ENCODE measurements at places on chromosomes 7 and 10.

DNA sequence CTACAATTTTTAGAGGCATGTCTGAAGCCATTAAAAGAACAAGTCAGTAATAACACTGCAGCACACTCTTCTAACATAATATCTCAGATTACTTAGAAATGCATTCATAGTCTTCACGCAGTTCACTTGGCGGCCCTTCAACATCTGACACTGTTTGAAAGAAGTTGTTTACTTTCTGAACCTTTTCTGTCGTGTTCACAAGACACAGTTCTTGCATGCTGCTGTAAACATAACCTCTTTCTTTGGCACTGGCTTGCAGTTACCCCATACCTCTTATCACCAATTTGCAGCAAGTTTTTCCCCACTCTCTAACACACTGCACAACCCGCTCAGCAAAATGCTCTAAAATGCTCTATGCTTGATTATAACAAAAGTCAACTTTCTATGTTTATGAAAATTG lies 12.0 kb downstream of the PIP4K2A start:
- DNase-seq: peak; percentile 41

GRCh38 chr7:37107047-37107750 lies 341.5 kb downstream of the ELMO1 start:
- no peak for DNase-seq

DNA sequence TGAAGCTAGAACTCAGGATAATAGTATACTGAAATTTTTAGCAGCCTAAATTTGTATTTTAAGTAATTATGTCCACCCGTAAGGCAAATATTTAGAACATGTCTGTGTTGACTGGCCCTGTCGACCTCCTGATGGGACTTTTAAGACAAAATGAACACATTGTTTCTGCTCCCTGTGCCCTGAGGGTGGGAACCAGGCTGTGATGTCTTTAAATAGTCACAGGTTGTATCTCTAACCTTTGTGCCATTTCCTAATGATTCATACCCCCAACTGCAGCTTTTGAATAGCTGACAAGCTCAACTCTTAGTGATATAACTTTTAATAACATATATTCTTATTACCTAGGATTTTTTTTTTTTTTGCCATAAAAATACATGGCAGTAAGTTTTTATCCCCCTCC lies 494.9 kb upstream of the AKR1E2 start:
- DNase-seq: no peak

GRCh38 chr10:110629680-110630191 lies 14.4 kb upstream of the RBM20 start:
- peak; percentile 78 for DNase-seq

- DNase-seq: peak; percentile 3
Observed at GRCh38 chr10:88791924-88792323, 10.6 kb upstream of the LIPM start.

DNA sequence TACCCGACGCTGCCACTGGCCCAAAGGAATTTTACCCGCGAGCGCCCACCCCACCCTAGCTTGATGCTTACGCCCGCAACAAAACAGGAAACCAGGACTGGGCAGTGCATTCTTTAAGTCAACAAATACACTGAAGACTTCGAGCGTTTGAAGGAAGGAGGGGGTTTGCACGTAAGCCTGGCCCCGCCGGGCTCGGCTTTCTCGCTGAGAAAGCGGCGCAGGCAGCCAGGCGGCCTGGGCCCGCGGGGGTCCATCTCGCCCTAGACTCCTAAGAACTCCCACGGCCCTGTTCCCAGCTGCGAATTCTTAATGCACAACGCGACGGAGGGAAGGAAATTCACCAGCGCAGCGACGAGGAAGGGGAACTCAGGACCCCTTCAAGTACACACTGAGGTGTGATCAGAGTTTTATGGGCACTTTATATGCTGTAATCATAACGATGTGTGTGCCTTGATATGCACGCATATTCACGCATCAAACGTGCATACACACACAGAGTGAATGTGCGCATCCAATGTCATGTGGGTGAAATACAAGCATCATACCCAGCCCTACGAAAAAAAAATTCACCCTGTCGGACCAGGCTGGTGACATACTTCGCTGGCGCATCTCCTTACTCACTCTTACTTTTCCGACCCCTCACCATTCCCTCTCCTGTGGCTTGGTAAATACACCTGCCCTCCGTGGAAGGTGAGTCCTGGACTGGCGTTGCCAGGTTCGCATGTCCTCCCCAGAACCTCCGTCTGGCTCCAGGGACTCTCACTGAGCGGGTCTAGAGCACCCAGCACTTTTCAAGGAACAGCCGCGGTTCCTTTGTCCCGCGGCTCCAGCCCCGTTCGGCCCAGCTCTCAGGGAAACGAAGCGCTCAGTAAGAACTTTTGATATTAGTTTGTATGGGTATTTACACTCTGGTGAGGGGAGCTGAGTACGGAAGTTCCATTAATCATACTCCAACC lies 5.7 kb upstream of the HOXA13 start:
- no peak for DNase-seq

DNA sequence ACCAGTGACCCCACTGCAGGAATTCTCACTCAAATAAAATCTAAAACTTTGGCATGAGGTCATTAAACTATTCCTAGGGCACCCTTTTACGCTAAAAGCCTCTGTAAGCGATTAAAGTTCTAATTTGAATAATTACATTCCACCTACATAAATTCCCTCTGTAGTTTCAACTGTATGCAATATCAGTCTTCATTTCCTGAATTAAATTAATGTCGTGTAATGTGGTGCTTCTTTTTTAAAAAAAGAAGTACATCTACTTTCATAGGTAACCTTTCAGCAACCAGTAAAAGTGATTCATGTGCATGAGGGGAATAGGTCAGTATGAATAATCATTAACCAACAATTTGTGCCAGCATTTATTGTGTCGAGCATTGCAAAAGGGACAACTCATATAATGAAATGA lies 44.7 kb downstream of the IMMP2L start:
- no peak for DNase-seq

DNA sequence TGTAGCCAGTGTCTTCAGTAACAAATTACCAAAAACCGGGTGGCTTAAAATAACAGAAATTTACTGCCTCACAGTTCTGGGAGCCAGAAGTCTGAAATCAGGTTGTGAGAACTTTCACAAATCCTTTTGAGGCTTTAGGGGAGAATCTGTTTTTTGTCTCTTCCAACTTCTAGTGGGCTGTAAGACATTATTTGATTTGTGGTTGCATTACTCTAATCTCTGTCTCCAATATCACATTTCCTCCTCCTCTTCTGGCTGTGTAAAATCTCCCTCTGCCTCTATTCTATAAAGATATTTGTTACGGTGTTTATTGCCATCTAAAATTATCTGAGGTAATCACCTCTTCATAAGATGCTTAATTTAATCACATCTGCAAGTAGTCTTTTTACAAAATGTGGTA lies 1039.6 kb upstream of the LRRN3 start:
- peak; percentile 39 for DNase-seq

DNA sequence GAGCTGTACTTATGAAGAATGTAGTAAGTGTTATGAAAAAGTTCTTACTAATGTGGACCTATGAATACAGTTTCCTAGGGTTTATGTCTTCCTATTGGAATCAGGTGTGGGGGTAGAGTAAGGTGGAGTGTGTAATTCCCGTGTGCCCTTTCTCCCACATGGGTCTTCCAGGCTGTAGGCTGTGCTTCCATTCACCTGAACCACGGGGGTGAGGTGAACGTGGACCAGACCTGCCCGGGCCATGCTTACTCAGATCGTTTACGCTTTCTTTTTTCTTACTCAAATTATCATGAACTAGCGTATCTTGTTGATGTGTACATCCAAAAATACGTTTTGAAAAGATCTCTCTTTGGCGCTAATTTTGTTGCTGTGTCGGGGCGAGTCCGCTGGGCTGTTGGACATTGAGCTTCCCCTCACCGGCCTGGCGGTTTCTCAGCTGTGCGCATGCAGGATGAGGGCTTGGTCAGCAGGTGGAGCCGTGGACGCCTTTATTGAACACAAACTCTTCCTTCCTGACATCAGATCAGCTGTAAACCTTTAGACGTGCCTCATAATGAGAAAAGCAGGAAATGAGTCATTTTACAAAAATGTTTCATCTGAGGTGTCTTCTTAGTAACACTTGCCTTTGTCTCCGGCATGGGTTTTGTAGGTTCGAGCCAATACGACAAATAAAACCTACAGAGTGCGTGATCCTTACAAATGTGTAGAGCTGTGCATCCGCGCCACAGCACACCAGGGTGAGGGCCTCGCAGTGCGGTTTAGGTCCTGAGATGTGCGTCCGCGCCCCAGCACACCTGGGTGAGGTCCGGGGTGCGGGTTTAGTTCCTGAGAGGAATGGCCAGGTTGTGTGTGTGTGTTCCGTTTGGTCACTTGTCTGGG lies 53.8 kb downstream of the WDR37 start:
- DNase-seq: peak; percentile 80

DNA sequence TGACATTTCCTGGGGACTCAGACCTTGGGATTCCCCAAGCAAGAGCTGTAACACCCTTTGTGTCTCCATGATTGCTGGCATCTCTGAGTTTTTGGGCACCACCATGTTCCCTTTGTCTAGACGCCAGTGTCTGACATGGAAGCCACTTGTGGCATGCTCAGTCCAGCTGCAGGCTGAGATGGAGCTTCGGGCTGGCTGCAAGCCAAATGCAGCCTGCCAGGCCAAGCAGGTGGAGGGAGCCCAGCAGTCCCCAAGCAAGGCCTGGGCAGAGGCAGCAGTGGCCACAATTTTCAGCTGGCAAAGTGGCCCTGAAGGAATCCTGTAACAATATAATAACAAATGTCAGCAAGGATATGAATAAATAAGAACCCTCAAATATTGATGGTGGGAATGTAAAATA lies 86.2 kb upstream of the ABCB5 start:
- DNase-seq: no peak

DNA sequence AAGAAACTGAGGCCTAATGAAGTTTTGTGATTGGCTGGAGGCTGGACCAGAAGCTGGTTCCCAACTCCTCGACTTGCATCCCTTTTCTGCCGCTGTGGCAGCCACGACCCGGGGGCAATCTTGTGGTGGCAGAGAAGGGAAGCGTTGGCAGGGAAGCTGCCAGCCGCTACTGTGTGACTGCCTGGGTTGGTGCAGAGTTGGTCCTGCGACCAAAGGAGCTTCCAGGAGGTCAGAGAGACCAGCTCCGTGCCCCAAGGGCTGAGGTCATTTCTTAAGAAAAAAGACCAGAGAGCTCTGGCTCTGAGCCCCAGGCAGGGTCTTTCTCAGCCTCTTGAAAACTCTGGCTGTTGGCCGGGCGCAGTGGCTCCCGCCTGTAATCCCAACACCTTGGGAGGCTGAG lies 47.2 kb downstream of the PRF1 start:
- no peak for DNase-seq

DNA sequence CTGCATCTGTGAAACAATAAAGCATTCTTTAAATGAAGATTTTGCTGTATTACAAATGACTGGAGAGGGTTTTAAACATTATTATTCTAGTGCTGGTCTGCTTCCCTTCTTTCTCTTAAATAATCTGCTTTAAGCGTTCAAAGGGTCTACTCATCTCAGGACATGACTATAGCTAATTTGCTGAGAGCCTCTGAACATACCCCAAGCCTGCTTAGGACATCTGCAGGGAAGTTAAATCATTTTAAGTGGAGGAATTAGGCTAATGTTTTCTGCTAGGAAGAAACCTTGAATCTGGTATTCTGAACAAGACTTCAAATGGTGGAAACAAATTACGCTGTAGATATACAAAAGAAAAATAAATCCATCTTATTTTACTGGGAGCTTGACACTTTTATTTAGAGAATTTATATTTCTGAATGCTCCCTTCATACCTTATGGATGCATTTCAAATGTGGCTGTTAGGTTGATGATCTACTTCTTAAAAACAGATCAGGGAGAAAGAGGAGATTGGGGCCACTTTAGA lies 124.4 kb upstream of the ITGB1 start:
- DNase-seq: no peak

DNA sequence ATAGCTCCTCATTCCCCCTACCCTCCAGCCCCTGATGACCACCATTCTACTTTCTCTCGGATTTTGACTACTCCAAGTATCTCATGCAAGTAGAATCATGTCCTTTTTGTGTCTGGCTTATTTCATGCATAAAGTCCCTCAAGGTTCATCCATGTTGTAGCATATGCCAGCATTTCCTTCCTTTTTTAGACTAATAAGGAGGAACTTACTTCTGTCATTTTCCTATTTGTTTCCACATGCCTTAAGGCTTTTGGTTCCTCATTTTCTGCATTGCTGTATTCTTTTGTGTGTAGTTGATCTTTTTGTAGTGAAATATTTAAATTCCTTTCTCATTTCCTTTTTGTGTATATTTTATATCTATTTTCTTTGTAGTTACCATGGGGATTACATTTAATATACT lies 376.9 kb downstream of the CALN1 start:
- no peak for DNase-seq

DNA sequence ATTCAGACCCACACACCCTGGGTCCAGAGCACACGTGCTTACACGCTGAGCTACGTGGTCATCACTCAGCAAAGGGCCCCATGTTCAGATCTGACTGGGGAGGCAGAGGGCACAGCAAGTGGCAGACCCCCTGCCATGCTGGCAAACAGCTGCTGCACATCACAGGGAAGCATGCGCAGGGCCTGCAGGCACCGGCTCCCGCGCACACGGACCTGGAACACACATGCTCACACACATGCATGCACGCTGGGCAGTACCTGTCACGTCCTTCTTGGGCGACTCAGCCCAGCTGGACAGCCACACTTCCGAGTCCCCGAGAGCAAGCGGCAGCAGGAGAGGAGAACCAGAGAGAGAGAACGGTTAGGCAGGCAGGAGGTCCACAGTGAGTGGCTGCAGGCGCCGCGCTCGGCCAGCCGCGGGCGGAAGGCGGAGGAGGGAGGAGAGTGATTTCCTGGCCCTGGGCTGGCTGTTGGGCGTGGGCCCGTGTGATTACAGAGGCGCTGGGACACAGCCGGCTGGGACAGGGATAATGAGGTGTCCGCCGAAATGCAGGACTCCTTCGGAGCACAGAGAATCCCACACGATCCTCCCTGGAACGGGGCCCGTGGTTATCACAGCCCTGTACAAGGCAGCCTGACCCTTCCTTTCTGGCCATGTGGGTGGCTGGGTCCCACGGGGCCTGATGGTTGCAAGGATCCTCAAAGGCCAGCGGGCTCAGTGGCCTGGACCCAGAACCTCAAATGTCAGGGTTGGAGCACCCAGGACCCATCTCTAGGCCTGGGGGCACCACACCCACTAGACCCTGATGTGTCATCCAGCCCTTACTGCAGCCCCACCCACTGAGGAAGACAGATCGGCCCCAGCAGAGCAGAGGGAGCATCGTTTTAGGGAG lies 175.1 kb downstream of the NEURL1 start:
- DNase-seq: peak; percentile 74

GRCh38 chr7:157703131-157703530 lies 366.3 kb downstream of the DNAJB6 start:
- no peak for DNase-seq

GRCh38 chr10:49328401-49329145 lies 29.6 kb downstream of the C10orf71 start:
- no peak for DNase-seq
